Calu3 (cell line): ENCODE measurements at places on chromosomes 3 and 15.

DNA sequence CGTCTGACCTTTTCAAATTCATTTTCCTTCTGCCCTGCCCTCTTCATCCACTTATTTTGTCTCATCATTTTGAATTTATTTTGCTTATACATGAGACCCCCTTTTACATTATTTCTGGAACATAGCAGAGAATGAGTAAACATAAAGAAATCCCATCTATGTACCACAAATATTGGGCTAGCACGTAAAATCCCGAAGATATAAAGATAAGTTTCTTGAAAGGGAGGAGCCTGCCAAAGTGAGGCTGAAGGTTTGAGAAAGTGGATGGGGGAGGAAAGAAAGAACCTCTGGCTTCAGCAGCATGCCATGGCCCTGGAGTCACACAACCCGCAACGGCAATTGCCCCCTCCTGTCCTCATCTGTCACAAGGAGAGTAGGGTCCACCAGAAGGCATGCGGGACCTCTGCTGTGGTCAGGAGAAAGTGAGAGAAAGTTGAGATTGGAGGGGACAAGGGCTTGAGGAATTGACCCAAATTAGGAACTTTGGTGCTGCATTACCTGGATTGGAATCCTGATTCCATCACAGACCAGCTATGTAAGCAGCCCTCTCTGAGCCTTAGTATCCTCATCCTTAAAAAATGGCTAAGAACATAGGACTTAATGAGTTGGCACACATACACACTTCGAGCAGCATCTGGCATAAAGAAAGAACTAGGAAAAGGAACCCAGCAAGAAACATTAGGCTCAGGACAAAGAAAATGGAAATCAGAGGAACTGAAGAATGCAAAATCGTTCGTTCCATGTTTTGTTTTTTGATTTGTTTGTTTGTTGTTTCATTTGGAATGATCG lies 53.7 kb upstream of the GYG1 start:
- DNase-seq = no peak

DNA sequence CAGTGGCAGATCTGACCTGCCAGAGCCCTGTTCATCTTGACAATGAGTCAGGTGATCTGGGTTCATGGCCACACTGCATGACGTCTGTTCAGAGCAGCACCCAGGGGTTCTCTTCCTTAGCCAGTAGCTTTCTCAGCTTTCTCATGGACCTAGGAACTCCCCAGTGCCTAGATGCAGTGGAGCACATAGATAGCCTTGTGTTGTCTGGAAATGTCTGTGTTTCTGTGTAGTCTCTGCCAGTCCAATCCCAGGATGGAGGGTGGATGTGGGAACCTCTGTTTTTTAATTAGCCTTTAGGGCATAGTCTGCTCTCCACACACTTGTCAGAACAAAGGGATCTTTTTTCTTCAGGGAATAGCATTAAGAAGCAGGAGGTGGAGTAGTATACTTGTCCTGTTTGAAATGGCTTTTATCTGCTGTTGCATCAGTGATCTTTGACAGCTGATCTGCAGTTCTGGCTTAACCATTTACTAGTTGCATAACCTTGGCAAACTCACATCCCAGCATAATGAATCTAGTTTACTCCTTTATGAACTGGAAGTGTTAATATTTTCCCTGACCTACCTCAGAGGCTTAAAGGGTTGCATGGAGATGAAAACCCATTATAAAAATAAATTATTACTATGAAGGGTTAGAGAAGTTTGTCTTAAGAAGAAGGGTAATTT lies 16.1 kb upstream of the CACNA1D start:
- peak; percentile 69 for DNase-seq

GRCh38 chr15:61032600-61033286 lies 196.4 kb downstream of the RORA start:
- no peak for DNase-seq

DNA sequence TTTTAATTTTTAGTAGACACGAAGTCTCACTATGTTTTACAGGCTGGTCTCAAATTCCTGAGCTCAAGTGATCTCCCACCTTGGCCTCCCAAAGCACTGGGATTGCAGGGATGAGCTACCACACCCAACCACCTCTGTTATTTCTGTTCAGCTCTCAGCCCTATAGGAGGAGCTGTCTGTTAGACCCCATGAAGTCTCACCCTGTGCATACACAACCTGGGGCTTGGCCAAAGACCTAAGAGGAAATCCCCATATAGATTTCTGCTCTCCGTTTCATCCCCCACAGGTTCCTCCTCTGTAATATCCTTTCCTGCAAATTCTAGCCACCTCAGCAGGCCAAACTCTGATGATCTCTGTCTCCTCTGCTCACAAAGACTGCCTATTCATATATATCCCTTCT lies 56.6 kb upstream of the CTDSPL2 start:
- DNase-seq = no peak

DNA sequence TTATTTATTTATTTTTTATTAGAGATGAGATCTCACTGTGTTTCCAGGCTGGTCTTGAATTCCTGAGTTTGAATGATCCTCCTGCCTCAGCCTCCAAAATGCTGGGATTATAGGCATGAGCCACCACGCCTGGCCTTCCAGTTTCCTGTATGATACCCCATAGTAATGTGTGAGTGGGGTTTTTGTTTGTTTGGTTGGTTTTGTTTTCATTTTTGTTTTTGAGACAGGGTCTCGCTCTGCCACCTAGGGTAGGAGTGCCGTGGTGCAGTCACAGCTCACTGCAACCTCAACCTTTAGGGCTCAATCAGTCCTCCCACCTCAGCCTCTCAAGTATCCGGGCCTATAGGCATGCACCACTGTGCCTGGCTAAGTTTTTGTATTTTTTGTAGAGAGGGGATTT lies 30.9 kb downstream of the GOLM2 start:
- no peak for DNase-seq

- no peak for DNase-seq
Measured at GRCh38 chr15:64753480-64754185, 21.8 kb downstream of the RBPMS2 start.

DNA sequence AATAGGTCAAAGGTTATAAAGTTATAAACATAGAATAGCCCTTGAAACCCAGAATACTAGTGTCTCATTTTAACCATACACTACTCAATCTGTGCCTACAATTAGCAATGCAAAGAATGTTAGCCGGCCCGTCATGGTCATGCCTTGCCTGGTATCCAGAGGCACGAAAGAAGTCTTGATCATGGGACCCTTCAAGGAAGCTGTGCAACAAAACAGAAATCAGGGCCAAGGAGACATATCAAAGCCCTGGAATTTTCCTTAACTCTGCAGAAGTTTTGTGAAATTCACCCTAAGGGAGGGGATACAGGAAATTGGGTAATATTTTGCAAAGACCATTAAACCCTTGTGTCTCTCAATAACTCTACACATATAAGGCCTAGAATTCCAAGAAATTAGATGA lies 482.4 kb downstream of the ROBO1 start:
- DNase-seq = no peak

- no peak for DNase-seq
Measured at GRCh38 chr15:39486621-39487457, 94.0 kb upstream of the THBS1 start.
